ENCODE measurements at places on chromosomes 1 and 21.

DNA sequence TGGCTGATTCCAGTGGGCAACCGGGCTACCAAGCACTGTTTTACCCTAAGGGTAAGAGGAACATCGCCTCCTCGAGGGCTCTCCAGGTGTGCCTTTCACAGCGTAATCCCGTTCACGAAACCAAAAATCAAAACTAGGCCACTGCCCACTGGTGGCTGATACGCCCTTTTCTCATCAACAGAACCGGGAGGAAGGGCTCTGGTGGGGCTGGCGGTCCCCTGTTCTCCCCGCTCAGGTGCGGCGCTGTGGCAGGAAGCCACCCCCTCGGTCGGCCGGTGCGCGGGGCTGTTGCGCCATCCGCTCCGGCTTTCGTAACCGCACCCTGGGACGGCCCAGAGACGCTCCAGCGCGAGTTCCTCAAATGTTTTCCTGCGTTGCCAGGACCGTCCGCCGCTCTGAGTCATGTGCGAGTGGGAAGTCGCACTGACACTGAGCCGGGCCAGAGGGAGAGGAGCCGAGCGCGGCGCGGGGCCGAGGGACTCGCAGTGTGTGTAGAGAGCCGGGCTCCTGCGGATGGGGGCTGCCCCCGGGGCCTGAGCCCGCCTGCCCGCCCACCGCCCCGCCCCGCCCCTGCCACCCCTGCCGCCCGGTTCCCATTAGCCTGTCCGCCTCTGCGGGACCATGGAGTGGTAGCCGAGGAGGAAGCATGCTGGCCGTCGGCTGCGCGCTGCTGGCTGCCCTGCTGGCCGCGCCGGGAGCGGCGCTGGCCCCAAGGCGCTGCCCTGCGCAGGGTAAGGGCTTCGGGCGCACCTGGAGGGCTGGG, at the start of gene IL6R:
Gene IL6R, plus strand, starts transcription at position 360 of the 763 bp plus-strand sequence. Its CDS starts 287 bp downstream, at position 647.
- DNase-seq = no peak

DNA sequence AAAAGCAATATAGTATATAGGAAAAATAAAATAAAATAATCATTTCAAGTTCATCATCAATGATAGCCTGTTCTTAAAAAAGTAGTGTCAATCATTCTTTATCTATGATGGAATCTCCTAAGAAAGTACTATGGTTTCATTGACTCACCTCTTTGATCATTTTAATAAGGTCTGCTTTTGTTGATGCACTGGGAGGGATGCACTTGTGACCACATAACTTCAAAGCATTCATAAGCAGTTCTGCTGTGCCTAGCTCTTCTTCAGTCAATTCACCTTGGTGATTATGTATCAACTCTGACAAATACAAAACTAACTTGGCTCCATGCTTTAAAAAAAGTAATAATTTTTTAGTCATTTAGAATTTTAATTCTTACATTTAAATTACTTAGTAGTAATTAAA, 84.8 kb upstream of the GNG4 start:
- no peak for DNase-seq

- no peak for DNase-seq
Observed at GRCh38 chr1:64511044-64511443, 41.1 kb downstream of the CACHD1 start.

- DNase-seq = no peak
Observed at GRCh38 chr1:153774780-153775457, at the start of gene SLC27A3. TSS of gene SLC27A3 (plus strand) at chr1:153775407. CDS start at chr1:153775498, 91 bp downstream.

GRCh38 chr1:23167353-23168078, 1.1 kb downstream of the LUZP1 start:
- no peak for DNase-seq

Data from stimulated activated CD4-positive, alpha-beta T cell treated with anti-CD3 and anti-CD28 coated beads, TNF-alpha, amount 100 ng/mL, for 4 hours (primary cell).